ENCODE measurements at places on chromosomes 12 and 14.

GRCh38 chr14:101209594-101209993, 306.1 kb upstream of the RTL1 start:
- no peak overlapping the region for H3K27ac ChIP-seq
- peak; percentile 9 for DNase-seq
- H3K4me3 ChIP-seq: no peak overlapping the region

GRCh38 chr14:30484201-30484600, 74.8 kb upstream of the G2E3 start:
- DNase-seq: no peak
- no peak overlapping the region for H3K4me3 ChIP-seq
- H3K36me3 ChIP-seq: no peaks in the 10 kb centered on the region
- H3K4me1 ChIP-seq: no peaks in the 10 kb centered on the region
- H3K27ac ChIP-seq: no peak overlapping the region
- H3K27me3 ChIP-seq: no peaks in the 10 kb centered on the region

DNA sequence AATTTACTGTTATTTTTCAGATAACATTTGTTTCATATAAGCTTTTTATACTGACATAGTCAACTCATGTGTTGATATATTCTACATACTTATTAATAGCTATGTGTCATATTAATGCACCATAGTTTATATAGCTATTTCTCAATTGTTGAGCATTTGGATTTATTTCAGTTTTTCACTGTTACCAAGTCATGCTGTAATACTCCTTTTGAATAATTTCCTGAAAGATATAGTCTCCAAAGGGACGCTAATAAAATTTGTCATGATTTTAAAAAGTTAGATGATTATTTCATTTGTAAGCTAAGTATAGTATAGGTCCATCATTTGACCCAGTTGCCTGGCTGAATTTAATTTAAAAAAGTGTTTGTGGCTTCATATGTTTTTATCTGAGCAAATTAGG, 47.8 kb downstream of the ATL1 start:
- no peaks in the 10 kb centered on the region for H3K36me3 ChIP-seq
- H3K27me3 ChIP-seq: no peaks in the 10 kb centered on the region
- no peak overlapping the region for H3K4me3 ChIP-seq
- no peak overlapping the region for H3K27ac ChIP-seq
- no peaks in the 10 kb centered on the region for H3K4me1 ChIP-seq

DNA sequence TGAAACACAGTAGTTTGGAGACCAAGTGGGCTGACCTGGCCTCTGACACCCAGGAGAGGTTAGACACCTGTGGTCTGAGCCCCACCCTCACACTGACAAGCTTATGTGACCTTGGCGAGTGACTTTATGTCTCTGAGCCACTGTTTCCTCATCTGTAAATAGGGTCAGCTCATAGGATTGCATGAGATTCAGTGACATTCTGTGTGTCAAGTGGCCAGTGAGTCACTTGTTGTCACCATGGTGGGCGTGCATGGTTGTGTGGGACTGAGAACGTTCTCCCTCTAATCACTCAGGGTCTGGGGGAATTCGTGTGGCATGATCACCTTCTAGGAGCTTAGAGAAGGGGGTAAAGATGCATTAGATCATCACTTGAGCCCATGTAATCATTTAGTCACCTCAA, 146.4 kb downstream of the PHETA1 start:
- no peaks in the 10 kb centered on the region for H3K36me3 ChIP-seq
- DNase-seq: no peak
- no peak overlapping the region for H3K4me3 ChIP-seq
- no peaks in the 10 kb centered on the region for H3K27me3 ChIP-seq
- no peak overlapping the region for H3K27ac ChIP-seq
- H3K4me1 ChIP-seq: no peaks in the 10 kb centered on the region

DNA sequence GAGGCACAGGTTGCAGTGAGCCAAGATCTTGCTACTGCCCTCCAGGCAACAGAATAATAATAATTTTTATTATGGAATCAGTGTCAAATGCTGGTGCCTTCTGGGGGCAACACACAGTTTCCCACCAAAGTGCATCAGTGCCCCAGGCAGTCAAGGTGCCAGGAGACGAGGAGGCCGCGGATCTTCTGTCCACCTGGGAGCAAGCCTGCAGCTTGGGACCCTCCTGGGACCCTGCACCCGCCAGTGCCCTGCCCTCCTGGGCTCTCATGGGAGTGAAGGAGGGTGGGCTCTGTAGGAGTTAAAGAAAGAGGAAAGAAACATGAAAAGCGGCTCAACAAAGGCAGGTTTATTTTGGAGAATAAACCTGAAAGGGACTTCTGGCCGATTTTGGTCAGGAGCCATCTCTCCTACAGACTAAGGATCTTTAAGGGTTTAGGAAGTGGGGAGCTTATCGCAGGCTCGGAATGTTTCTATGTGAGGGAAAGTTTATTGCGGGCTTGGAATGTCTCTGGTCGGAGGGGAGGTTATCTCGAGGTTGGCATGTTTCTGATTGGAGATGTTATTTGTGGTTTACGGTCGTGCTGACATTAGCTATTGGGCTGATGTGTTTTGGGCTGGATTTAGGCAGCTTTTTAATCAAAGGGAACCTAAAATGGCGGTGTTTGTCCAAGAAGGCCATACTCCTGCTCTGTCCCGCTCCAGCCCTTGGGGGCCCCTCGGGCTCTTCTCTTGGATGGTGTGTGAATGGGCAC, 1.1 kb upstream of the ASPG start:
- peaks cover 9% of the 10 kb centered on the region for H3K27me3 ChIP-seq
- no peak overlapping the region for H3K4me3 ChIP-seq
- no peaks in the 10 kb centered on the region for H3K36me3 ChIP-seq
- H3K27ac ChIP-seq: no peak overlapping the region
- no peak for DNase-seq
- no peaks in the 10 kb centered on the region for H3K4me1 ChIP-seq

DNA sequence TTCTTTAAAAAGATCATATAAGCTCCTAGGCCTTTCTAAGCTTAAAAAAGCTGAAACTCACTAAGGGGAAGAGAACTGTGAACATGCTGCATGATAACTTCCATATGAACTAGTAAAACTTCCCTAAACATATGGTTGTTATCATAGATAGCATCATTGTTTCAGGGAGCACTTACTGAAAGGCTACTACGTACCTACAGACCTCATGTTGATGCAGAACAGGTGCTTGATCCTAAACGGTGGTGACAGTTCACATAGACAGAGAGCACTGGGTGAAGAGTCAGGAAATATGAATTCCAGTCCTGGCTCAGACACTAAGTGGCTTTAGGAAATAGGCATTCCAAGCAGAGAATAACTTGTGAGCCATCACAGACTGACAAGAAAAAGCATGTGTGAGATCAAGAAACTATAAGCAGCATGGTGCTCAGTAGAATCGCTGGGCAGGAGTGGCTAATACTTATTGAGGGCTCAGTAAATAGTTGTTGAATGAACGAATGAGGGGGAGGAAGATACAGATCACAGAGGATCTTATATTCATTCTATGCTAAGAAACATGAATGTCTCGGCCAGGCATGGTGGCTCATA, 78.4 kb upstream of the NUDT4 start:
- no peak overlapping the region for H3K27ac ChIP-seq
- H3K4me1 ChIP-seq: peaks cover 22% of the 10 kb centered on the region
- H3K27me3 ChIP-seq: no peaks in the 10 kb centered on the region
- H3K36me3 ChIP-seq: no peaks in the 10 kb centered on the region

DNA sequence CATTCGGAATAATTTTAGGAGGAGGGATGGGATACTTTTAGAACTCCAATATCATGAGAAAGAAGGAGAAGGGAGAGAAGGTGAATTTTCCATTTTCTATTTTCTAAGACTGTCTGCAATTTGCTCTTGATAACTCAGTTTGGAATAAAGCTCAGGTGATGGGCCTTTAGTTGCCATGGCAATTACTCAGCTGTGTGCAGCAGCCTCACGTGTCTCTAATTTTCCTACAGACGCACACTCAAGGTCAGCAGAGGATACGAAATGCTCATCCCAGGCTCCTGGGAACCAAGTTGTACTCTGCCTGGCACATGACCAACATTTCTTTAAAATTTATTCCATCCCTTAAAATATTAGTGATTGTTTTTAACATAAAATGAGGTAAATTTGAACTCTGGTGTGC, 76.7 kb downstream of the TTC8 start:
- H3K4me3 ChIP-seq: no peak overlapping the region
- no peak for DNase-seq
- no peaks in the 10 kb centered on the region for H3K4me1 ChIP-seq
- H3K36me3 ChIP-seq: no peaks in the 10 kb centered on the region
- no peaks in the 10 kb centered on the region for H3K27me3 ChIP-seq

DNA sequence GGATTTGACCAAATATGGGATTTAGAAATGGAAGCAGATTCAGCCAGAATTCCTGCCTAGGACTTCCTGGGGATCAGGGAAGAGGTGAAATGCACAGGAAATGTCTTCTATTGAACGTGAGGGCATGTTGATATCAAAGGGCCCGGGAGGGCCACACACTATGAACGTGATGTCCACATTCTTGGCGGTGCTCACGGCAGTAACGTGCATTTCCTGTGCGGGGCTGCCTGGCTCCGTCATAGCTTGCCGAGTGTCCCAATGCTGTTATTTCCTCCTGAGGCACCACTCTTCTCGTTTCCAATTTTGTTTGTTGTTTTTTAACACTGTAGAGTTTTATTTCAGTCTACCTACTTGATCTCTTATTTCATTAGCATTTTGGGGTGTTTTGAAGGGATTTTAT, 67.3 kb downstream of the ZNF664 start:
- no peak overlapping the region for H3K4me3 ChIP-seq
- no peak overlapping the region for H3K27ac ChIP-seq
- no peaks in the 10 kb centered on the region for H3K36me3 ChIP-seq
- H3K4me1 ChIP-seq: no peaks in the 10 kb centered on the region
- DNase-seq: no peak

DNA sequence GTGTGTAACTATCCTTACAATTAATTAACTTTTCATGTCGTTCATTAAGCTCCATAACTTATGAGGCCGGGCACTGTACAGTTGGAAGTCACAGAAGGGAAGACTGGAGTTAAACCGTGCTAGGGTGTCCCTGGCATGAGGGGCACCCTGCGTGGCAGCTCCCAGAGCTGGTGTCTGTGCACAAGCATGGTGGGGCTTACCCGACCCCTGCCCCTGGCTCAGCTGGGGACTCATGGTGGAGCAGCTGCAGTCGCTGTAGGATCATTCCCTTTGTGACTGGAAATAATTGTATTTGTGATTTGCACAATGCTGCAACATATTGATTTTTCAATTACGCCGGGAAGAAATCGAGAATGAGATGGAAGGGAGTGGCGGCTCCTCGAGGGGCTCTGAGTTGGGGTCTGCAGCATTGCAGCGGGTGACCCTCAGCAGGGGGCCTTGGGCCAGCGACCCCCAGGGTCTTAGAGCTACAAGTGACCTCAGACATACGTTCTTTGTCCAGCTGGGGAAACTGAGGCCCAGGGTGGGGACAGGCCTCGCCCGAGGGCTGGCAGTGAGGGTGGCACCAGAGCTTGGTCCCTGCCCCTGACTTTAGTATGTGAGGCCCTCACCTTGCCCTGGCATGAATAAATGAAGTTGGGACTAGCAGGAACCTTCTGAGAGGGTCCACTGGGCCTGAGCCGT, 125.4 kb downstream of the KIF26A start:
- no peaks in the 10 kb centered on the region for H3K27me3 ChIP-seq
- H3K4me3 ChIP-seq: no peak overlapping the region
- no peak for DNase-seq
- H3K4me1 ChIP-seq: no peaks in the 10 kb centered on the region

DNA sequence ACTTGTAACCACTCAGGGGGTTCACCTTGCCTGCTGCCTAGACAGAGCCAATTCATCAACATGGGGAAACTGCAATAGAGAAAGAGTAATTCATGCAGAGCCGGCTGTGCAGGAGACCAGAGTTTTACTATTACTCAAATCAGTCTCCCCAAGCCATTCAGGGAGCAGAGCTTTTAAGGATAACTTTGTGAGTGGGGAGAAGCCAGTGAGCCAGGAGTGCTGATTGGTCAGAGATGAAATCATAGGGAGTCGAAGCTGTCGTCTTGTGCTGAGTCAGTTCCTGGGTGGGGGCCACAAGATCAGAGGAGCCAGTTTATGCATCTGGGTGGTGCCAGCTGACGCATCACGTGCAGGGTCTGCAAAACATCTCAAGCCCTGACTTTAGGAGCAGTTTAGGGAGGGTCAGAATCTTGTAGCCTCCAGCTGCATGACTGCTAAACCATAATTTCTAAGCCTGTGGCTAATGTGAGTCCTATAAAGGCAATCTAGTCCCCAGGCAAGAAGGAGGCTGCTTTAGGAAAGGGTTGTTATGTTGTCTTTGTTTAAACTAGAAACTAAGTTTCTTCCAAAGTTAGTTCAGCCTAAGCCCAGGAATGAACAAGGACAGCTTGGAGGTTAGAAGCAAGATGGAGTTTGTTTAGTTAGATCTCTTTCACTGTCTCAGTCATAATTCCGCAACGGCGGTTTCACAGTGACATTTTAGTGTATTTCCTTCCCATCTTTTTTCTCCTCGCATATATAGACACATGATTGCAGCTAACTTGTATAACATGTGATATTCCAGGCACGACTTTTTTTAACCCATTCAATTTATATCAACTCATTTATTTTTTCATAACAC, 68.9 kb upstream of the NCOR2 start:
- H3K27me3 ChIP-seq: no peaks in the 10 kb centered on the region
- H3K27ac ChIP-seq: no peak overlapping the region
- no peaks in the 10 kb centered on the region for H3K36me3 ChIP-seq
- no peak overlapping the region for H3K4me3 ChIP-seq
- peaks cover 9% of the 10 kb centered on the region for H3K4me1 ChIP-seq
- no peak for DNase-seq

DNA sequence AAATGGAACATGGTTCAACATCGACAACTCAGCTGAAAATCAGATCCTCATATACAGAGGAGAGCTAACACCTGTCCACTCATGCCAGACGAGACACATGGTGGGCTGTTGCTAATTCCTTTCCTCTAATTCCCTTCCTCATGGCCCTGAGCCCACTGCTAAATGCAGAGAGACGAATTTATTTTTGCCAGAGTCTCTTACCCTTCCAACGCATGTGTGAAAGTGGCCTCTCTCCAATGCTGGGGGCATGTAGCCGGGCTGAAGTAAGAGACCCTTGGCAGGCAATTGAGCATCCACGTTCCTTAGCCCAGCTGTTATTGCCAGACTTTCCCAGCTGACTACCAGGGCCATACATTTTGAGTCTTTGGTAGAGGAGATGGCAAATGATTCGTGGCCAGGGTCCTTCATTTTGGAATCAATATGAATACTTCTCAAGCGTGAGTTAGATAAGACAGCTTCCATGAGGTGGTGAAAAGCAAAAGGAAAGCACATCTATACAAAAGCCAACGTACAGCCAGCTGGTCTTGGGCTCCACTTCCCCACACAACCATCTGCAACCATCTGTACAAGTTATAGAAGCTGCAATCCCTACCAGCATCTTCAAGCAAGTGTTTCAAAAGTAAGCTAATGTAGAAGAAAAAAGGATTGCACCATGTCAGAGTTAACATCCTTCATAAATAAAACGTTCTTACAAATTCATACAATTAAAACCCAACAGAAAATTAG, 28.6 kb downstream of the CORO1C start:
- peak overlapping the region; percentile 41 for H3K4me3 ChIP-seq
- H3K36me3 ChIP-seq: peaks cover 8% of the 10 kb centered on the region
- H3K4me1 ChIP-seq: peaks cover 4% of the 10 kb centered on the region
- H3K27me3 ChIP-seq: no peaks in the 10 kb centered on the region

- no peak overlapping the region for H3K27ac ChIP-seq
- H3K27me3 ChIP-seq: no peaks in the 10 kb centered on the region
- H3K4me3 ChIP-seq: no peak overlapping the region
- no peaks in the 10 kb centered on the region for H3K4me1 ChIP-seq
Observed at GRCh38 chr12:50477241-50477832, 27.4 kb upstream of the DIP2B start.

GRCh38 chr14:98417001-98417400, 855.0 kb downstream of the BCL11B start:
- H3K4me3 ChIP-seq: no peak overlapping the region
- no peaks in the 10 kb centered on the region for H3K27me3 ChIP-seq
- no peaks in the 10 kb centered on the region for H3K4me1 ChIP-seq
- no peak for DNase-seq
- no peaks in the 10 kb centered on the region for H3K36me3 ChIP-seq
- no peak overlapping the region for H3K27ac ChIP-seq
